ENCODE measurements at places on chromosomes 16 and 17.

DNA sequence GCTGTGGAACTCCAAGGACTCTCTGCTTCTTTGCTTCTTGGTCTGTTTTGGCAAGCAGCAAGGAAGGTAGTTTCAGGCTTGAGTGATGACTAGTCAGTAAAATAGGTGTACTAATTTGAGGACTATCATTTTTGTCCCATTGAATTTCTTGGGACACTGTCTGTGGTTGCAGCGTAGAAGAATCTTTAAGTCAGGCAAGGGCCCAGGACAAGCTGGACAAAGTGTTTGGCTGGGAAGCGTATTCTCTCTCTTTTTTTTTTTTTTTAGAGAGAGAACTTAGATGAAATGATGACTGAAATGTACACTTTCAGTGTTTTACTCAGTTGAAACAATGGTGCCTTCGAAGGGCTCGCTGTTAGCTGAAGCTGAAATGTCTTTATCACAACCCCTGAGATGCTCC, 105.0 kb downstream of the BANP start:
- no peak for DNase-seq

DNA sequence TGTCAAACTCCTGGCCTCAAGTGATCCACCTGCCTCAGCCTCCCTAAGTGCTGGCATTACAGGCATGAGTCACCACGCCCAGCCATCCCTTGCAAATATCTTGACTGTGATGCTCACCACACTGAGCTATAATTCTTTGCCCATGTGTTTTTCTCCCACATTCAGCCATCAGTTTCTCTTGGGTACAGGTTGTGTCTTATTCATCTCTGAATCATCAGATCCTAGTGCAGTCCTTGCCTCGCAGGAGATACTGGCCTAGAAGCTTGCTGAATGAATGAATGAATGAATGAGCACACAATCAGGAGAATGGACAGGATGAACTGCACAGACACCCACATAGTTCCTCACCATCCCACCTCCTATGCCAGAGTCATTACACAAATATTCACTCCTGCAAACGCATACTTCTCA, 24.4 kb upstream of the ETV4 start:
- DNase-seq: peak; percentile 75

- no peak for DNase-seq
These were observed 37.1 kb downstream of the MRC2 start for GRCh38 chr17:62664336-62665120.

GRCh38 chr17:71553381-71553780, 567.4 kb upstream of the SOX9 start:
- no peak for DNase-seq

- DNase-seq: no peak
These were observed 78.5 kb downstream of the ZZEF1 start for GRCh38 chr17:4064366-4064765.

DNA sequence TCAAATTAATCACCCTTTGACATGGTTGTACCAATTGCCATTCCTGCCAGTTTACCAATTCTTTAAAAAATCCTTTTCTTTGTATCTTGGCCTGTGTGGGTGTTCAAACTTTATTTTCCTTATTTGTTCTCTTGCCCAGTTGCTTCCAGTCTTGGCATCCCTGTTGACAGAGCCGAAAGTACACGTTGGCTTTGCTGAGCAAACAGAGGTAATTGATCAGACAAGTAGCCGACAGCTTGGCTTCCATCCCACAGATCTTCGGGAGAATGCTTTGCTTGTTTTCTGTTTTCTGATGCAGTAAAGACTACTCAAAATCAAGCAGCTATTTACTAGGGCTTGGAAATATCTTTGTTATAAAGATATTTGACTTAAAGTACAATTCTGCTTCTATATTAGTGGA, 506.8 kb upstream of the SALL1 start:
- no peak for DNase-seq

- DNase-seq: no peak
These were observed 234.4 kb upstream of the KIF2B start for GRCh38 chr17:53588317-53588716.
